ENCODE measurements at places on chromosomes 7 and 10.

GRCh38 chr7:30750683-30751650 is 968 bp upstream of the INMT start:
- peak; percentile 31 for ATAC-seq

DNA sequence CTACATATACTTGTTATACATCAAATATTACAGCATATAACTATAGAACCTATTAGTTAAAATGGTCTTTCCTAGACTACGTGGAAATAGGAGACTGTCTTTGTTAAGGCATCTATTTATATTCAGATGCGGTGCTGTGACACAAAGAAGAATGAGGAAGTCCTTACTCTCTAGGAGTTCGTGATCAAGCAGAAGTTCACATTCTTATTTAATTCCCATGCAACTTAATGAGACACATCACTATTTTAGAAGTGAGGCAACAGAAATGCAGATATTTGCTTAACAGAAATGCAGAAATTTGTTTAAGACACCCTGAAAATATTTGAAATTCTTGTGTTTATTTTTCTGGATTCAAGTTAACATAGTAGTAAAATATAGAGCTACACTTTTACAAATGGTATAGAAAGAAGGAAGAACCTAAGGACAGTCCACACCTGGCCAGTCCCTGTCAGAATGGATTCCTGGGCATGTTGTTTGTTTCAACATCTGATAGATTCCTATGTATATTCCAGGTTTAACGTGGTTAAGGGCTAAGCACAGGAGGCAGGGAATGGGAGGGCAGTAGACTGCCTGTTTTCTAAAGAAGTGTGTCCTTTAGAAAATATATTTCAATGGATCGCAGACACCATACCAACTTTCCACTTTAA is 70.6 kb upstream of the NXPH1 start:
- ATAC-seq = no peak

DNA sequence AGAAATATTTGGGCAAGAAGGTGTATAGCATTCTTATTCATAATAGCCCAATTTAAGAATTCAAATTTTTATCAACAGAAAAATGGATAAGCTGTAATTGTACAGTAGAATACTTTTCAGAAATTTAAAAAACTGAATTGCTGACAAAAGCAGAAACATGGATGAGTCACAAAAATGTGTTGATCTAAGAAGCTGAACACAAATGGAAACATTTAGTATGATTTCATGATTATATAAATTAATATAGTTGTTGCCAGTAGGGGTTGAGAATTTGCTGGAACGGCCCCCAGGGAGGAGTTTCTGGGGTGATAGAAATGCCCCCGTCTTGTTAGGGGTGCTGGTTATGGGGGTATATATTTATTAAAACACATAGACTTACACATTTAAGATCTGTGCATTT is 179.1 kb downstream of the KLF6 start:
- ATAC-seq = no peak

- peak; percentile 11 for ATAC-seq
These were observed 72.9 kb upstream of the GRID1 start for GRCh38 chr10:86439544-86439943.

DNA sequence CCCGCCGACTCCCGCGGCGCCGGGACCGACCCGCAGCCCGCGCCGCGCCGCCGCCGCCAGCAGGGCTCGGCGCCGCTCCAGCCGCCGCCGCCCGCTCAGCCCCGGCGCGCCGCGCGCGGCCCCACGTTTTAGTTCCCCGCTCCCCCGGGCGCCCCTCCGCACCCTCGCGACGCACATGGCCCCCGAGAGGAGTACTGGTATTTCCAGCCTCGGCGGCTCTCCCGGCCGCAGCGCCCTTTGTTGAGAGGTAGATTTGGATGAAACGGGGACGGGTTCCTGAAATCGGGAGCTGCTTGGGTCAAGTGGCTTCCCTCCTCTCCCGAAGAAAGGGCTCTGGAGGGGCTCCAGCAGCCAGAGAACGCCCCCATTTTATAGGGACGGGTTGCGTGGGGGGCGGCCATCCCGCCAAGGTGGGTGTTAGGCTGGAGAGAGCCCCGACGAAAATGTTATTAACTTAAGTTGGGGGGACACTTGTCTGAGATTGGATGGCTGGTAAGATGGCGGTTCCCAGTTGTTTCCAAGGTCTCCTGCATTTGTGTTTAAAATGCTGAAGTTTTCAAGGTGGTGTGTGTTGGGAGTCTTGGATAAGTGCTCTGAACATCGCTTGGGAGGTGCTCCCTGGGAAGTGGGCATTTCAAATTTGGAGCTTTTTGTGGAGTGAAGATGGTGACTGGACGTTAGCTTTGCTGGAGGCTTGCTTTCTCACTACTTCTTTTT is 1.2 kb downstream of the BMI1 start:
- no peak for ATAC-seq

GRCh38 chr7:139242741-139243281 is 11.8 kb downstream of the UBN2 start:
- ATAC-seq = peak; percentile 94

GRCh38 chr10:101182936-101183335 is 46.3 kb downstream of the LBX1 start:
- ATAC-seq = no peak

DNA sequence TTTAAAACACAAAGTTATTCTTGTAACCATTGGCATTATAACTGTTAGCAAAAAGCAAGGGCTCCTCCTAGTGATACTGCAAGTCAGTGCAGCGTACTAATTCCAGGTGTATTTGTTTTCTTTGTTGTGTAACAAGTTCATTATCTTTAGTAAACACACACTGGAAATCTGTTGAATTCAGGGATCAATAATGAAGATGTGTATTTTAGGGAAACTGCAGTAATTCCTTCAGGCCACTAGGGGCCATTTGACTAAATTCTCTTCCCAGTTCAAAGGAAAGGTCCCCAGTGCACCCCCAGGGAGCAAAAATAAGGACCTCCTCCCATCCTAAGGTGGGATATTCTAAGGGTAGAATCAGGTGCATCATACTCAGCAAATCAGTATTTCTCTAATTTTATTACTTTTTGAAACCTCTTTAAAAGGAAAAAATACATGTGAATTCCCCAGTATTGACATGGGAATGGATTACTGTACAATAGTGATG is 158.6 kb upstream of the LYZL1 start:
- ATAC-seq = no peak

DNA sequence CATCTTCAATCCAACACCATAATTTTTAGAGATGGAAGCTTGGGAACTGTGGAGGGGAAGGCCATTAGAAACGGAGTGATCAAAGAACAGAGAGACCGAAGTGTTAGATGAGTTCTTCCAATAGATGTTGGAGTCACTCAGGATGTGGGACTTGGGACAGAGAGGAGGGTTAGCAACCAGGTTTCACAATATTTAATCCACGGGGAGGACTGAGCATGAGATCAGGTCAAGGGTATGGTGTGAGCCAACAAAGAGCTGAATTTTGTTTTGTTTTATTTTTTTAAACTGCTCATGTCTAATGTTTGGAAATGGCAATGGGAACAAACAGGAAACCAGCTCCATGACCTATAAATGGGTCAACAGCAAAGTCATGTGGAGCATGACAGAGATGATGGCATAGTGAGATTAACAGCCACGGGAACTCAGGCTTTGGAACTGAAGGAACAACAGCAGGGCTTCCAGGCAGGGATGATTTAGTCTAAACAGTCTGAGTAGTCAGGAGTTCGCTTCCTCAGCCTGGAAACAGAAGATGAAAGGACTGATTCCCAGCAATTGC is 38.9 kb upstream of the AMPH start:
- ATAC-seq = no peak
